ENCODE measurements at places on chromosomes 7 and 10.
A peak's percentile ranks its signal among the peaks of the same experiment; 100 is the strongest.

DNA sequence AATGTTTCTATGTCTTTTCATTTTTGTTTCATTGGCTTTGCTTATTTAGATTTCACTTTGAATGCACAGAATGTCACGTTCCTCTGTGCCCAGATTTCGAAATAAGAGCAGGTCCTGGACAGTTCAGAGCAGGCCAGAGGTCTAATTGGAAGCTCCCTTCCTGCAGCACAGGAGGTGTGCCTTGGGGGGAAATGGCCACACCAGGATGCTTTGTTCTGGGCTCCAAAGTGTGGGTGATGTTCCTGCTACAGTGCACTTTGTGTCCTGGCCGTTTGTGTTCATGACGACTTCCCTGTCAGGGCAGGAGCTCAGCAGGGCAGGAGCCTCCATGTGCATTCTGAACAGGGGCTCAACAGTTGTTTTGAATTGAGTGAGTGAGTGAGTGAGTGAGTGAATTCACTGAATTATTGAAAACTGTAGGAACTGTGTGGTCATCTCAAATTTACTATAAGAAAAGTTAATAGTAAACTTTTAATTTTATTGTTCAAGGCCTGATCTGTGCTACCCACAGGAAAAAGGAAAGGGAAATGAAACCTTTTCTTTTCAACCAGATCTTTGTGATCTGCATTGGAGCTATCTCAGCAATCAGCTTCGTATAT lies 109.5 kb upstream of the GJD4 start:
- DNase-seq, result no peak

- DNase-seq, result peak; percentile 29
Measured at GRCh38 chr7:129670656-129671055, 59.1 kb downstream of the NRF1 start.

GRCh38 chr10:74500026-74500704 lies 326.2 kb upstream of the KAT6B start:
- DNase-seq, result no peak

- DNase-seq, result no peak
Measured at GRCh38 chr7:148457310-148457921, 133.2 kb upstream of the C7orf33 start.

GRCh38 chr10:89516149-89516832 lies 19.1 kb downstream of the SLC16A12 start:
- DNase-seq, result no peak

- no peak for DNase-seq
Measured at GRCh38 chr7:34751725-34752643, 94.0 kb downstream of the NPSR1 start.

DNA sequence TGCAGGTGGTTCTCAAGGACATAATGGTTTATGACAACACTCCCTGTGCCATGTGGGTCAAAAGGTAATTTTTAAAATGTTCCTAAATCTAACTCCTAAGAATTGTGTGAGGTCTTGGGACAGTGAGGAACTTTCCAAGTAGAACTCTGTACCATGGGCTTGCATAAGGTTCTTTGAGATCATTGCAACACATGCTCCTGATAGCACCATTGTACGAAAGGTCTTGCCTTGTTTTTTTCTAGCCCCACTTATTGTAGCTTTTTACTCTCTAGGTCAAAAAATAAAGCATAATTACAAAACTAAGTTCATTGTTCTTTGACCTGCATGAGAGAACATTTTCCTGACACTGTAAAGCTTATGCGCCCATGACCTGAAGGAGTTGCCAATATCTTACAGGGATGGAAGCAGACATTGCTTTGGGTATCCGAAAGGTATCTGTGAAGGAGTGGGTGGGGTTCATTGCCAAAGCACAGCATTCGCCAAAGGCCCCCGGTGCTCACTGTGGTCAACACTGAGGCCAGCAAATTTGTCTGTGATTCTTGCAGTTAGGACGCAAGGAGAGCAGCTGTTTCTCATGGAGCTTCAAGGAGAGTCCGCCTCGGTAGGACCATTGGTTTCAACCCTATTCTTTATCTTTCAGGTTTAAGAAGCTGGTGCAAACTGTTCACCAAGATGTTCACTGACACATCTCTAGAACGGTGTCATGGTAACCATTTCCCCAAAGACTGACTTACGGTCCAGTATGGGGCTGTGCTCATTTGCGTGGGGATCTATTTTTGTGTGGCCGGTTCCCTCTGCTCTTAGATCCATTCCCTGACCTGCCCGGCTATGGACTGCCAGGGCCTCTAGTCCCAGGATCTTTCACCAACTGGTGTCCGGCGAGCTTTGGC lies 7.6 kb upstream of the PRKAG2 start:
- DNase-seq, result no peak

GRCh38 chr10:129786216-129786615 lies 177.9 kb downstream of the EBF3 start:
- no peak for DNase-seq

DNA sequence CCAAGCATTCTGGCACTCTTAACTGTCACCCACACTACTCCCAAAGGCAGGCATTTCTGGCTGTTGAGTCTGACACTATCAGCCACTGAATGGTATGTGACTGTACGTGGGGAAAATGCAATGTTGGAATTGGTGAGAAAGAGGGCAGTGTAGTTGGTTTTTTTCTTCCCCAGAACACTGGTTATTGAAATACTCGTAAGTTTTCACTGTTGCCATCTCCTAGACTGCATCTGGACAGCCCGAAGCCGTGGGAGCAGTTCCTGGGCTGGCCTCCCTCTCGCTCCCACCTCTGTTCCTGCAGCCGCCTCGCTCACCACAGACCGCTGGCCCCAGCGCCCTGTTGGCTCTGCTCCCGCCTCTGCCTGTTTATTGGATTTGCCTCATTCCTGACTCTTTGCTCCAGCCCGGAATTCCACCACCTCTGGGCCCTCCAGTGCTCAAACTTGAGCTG lies 5.7 kb downstream of the PLCE1 start:
- DNase-seq, result no peak

DNA sequence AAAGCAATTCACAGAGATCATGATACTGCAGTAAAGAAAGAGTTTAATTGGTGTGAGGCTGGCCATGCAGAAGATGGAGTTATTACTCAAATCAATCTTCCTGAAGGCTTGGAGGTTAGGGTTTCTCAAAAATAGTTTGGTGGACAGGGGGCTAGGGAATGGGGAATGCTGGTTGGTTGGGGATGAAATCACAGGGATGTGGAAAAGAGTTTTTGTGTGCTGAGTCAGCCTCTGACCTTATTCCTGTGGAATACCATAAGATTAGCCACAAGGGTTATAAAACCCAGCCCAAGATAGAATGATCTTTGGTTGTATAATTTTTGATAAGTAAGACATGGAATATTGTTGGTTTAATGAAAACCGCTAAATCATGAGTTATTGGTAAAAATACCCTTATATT lies 764.3 kb downstream of the TYW1 start:
- no peak for DNase-seq

DNA sequence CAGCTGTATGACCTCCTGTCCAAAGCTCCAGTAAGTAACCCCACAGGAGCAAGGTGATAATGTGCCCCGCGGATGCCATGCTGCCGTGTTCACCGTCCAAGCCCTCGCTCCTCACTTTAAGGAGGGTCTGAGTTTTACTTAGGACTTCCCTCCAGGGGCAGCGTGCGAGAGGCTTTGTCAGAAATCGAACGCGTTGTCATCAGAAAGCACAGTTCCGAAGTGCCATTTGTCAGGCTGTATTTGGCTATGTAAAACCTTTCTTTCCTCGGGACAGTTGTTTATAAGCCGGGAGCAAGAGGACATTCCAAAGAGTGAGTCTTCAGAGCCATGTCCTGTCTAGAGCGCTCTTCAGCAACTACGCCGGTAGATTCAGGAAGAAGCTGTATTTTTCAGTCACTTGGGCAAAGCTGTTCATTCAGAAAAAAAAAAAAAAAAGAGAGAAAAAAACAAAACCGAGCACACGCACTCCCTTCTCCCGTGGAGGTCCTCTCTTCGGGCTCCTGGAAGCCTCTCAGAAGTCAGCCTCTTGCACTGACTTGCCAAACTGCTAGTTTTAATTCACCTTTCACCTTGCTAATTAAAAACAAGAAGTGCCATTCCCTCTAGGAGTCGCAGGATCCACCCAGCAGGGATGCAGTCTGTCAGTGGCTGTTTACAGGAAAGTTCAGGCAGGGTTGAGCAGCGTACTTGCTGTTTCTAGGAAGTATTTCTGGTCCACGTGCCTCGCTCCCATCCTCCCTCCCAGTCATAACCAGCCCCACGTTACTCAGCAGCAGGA lies at the start of gene SEMA3E:
Gene SEMA3E (minus strand): TSS at position 676 of the 778 bp plus-strand sequence.
- peak; percentile 74 for DNase-seq

DNA sequence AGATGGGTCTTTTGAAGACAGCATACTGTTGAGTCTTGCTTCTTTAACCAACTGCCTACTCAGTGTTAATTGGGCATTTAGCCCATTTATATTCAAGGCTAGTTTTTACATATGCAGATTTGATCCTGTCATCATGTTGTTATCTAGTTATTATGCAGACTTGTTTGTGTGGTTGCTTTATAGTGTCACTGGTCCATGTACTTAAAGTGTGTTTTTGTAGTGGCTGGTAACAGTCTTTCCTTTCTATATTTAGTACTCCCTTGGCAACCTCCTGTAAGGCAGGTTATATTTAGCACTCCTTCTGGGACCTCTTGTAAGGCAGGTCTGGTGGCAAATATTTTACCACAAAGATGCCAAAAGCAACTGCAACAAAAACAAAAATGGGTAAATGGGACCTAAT lies 66.7 kb downstream of the TES start:
- no peak for DNase-seq

DNA sequence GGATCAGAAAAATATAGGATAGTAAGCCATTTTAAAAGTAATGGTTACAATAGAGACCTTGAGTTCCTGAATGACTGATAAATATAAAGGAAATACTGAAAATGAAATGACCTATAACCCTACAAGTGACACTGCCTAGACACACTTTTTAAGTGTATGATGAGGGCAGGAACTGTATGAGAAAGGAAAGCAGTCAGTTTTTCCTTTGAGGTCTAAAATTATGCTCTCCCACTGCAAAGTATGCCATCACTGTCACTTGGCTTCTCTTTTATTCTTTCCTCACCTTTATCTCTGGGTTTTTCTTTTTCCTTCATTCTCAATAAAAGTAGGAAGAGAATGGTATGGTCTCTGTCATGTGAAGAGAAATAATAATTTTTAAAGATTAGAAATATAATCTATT lies 13.5 kb downstream of the REEP3 start:
- DNase-seq, result no peak

DNA sequence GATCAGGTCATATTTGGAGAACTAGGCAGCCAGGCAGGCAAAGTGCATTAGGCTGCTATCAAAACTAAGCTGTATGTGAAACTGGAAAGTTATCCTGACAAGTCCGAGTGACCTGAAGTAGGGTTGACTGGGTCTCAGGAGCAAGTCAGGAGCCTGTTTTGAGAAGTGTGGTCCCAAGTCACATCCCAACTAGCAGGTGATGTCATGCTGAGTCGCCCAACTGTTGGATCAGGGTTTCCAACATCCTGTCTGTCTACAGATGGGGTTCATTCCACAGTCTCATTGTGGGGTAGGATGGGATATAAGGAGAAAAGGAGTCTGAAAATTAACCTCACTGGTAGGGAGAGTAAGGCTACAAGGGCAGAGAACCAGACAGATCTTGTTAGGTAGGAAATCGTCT lies 27.0 kb downstream of the SLC26A4 start:
- DNase-seq, result no peak

GRCh38 chr7:27229448-27229847 lies 13.2 kb upstream of the EVX1 start:
- DNase-seq, result no peak

DNA sequence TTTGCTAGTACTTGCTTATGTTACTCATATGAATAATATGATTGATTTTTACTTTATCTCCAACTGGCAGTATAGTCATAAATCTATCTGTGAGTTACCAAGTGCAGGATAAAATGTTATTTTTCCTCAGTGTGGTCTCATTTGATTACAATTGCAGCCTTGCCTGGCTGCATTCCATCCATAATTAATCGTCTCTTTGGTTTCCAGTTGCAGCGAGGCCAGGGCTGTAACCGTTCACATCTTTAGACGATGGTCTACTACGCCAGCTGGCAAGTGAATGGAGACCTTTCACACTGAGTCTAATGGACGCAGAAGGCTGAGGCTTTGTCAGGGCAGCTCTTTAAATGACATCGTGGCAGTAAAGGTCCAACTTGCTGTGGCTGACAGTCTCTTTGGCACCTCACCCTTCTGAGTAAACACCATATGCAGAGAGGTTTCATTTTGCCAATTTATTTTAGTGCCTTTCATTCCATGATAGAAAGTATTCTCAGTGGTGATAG lies 84.0 kb downstream of the ARL4A start:
- DNase-seq, result peak; percentile 79

GRCh38 chr7:131285556-131285955 lies 42.1 kb upstream of the MKLN1 start:
- no peak for DNase-seq

GRCh38 chr10:133275684-133276092 lies 980 bp downstream of the ADAM8 start:
- no peak for DNase-seq

GRCh38 chr7:46032942-46033341 lies 111.9 kb upstream of the IGFBP3 start:
- DNase-seq, result no peak

- no peak for DNase-seq
Measured at GRCh38 chr10:31138026-31138553, 106.4 kb upstream of the ZNF438 start.

DNA sequence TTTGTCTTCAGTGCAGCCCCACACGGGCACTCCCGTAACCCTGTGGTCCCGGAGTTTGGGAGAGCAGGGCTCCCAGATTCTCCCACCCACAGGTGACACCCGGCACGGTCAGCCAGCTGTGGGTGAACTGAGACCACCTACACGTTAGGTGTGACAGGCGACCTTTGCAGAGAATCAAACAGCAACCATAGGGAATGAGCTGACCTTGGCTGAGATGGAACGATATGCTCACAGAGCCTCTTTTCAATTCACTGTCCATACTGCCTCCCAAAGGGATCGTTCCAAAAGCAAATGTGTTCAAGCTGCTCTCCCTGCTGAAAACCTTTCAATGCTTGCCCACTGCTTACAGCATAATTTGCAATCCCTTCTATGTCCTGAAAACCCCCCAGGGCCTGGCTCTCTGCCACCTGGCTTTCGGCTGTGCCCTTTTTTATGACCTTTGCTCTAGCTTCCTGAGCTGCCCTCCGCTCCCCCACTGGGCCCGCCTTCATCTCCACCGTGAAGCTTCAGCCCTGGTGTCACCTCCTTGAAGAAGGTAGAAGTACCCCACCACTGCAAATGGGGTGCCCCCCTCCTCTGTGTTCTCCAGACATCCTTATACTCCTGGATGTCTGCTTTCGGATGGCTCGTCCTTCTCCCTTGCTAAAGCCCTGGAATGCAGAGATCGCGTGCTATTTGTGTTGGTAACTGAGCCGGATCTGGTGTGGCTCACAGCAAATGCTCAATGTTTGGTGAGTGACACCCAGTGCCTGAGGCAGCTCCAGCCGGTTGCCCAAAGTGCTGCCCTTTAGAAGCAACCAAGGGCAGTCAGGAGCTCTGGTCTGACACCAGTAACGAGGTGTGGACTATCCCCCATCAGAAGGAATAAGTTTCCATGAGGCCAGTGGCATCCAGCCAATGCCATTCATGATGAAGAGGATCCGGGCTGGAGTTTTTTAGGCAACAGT lies 90.4 kb downstream of the KIAA1549 start:
- DNase-seq, result no peak

GRCh38 chr10:103888113-103888841 lies 29.7 kb downstream of the STN1 start:
- DNase-seq, result peak; percentile 59

All from NCI-H2171 treated with DMSO at 0.1 percent for 48 hours (cell line).